NCI-H345 (cell line): ENCODE measurements at places on chromosomes 16 and 17.

GRCh38 chr17:29734640-29735039, 111.9 kb upstream of the CORO6 start:
- no peak for DNase-seq

- peak; percentile 29 for DNase-seq
Observed at GRCh38 chr17:1275962-1276736, 3.3 kb upstream of the TRARG1 start.

- no peak for DNase-seq
Observed at GRCh38 chr16:9050102-9050830, 41.2 kb upstream of the HAPSTR1 start.

DNA sequence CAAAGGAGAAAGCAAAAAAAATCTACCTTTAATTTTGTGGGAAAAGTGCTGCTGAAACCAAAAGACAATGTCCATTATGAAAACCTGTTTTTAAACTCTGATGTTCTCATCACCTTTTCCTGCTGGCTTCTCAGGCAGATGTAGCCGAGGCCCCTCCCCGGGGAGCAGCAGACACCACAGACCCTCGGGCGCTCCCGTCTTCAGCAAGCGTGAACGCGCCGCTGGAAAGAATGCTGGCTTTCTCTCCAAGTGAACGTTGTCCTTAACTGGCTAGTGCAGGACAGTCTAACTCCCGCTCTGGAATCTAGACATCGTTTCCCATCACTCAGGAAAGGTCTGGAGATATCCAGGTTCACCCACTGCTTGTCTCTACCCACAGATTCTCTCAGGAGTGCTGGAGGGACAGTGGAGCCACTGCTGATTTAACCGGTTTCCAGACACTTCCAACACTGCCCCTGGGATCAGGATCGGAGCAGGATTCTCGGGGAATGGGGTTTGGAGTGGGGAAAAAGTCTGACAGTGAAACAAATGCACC, 211.2 kb downstream of the RBFOX3 start:
- DNase-seq: no peak

- DNase-seq: no peak
Observed at GRCh38 chr16:65062736-65063583, 58.9 kb downstream of the CDH11 start.

DNA sequence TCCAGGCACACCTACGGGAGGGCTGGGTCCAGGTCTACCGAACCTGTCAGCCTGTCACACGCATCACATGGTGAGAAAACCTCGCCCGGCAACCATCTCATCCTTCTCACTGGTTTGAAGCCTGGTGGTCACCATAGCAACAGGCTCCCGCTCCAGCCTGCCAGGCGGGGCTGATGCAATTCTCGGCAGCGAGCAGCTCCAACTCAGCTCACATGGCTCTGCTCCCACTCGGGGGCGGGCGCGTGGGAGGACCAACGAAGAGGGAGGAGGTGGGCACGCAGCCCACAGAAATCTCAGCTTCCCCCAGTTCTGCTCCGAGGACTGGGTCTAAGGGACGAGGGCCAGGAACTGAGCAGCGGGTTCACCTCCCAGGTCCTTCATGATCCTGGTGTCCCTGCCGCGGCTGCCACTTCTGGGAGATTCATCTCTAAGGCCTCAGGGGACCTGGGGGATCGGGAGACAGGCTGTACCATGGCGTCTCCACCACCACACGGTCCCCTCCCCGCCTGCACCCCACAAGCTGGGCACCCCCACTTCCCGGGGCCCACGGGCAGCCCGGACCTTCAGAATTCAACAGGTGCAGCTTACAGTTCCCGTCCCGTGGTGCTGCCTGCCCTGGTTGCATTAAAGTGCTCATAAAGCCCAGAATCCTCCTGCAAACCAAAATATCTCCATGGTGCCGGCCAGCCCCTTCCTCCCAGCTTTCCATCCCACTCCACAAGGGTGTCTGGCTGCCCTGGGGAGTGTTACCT, 25.8 kb downstream of the ABR start:
- peak; percentile 68 for DNase-seq

DNA sequence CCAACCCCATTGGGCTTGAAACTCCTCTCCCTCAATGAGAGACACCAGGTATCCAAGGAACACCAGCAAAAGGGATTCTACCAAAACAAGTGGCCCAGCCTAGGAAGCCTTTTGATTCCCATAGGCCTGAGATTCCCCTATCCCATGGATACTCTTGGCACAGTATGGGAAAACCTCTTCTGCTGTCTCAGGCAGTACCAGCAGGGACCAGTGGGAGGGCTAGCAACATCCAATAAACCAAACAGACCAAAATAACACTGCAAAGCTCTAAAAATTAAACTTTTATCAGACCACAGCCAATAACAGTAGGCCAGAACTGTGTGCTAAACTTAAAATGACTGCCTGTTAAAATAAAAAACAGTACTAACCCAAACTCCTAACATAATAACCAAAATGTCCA, 153.9 kb upstream of the CES5A start:
- DNase-seq: no peak

- DNase-seq: no peak
Observed at GRCh38 chr17:48841395-48841831, 10.6 kb downstream of the CALCOCO2 start.

- no peak for DNase-seq
Observed at GRCh38 chr17:40664582-40665333, at the start of gene KRT222. Gene KRT222, minus strand, starts transcription at chr17:40665177. Its CDS starts 78 bp downstream, at chr17:40665099.

GRCh38 chr16:68244481-68244902, 681 bp upstream of the PLA2G15 start:
- no peak for DNase-seq

- DNase-seq: no peak
Observed at GRCh38 chr16:86680162-86680561, 101.8 kb downstream of the FOXL1 start.

GRCh38 chr16:20897922-20898321, 2.2 kb downstream of the DCUN1D3 start:
- no peak for DNase-seq

DNA sequence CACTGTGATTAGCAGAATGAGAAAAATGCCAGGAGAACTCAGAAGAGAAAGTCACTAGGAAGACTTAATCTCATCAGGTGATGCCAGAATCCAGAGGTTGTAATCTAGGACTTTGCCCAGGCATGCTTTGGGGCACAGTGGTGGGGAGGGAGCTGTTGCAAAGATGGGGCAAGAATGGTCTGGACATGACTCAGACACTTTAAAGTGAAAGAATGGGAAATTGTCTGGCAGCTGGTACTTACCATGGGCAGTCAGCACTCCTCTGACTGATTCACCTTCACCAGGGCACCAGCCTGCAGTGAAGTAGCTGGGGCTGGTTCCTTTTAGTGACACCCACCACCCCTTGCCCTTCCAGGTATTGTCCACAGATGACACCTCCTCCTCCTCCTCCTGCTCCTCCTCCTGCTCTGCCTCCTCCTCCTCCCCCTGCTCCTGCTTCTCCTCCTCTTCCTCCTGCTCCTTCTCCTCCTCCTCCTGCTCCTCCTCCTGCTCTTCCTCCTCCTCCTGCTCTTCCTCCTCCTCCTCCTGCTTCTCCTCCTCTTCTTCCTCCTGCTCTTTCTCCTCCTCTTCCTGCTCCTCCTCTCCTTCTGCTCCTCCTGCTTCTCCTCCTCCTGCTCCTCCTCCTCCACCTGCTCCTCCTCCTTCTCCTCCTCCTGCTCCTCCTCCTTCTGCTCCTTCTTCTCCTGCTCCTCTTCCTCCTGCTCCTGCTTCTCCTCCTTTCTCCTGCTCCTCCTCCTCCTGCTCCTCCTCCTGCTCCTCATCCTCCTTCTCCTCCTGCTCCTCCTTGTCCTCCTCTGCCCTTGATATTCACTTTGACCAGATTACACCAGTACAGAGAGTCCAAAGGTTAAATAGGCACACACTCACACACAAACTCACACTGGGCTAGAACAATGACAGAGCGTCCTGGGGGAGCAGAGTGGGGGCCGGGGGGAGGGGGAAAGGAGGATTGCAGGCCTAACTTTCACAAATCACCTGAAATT, at the start of gene CHD9NB:
TSS of gene CHD9NB (minus strand) at position 379 of the 983 bp plus-strand sequence. CDS start 8,739 bp downstream, outside the sequence.
- DNase-seq: no peak

- DNase-seq: no peak
Observed at GRCh38 chr17:14494161-14494560, 193.3 kb downstream of the HS3ST3B1 start.

- DNase-seq: no peak
Observed at GRCh38 chr16:67245186-67245585, 2.1 kb downstream of the FHOD1 start.

- no peak for DNase-seq
Observed at GRCh38 chr17:31588034-31588433, 196.6 kb downstream of the RAB11FIP4 start.

DNA sequence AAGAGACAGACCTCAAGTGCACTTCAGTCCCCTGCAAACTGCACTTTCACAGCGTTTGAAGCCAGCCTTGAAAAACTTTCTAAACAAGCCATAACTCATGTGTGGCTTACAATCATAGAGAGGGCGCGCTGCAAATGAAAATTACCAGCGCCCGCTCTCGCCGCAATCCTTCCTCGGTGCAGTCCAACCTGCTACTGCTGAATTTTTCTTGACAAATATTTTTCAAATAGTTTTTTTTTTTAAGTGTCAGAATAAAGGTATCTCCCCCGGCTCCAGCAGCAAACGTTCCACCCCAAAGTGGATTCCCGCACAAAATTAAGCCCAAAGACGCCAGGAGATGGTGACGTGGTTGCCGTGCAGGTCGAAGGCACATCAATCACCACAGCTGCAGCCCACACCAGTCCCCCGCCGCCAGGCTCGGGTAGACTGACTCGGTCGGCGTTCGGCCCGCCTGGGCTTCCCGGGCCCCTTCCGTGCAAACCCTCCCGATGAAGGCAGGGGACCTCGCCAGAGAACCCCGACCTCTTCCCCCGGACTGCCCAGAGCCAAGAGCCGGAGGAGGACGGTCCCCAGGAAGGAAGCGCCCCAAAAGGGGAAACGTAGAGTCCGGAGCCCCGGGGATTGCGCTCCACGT, 630 bp downstream of the GRB2 start:
- peak; percentile 52 for DNase-seq

GRCh38 chr16:77748421-77749005, 26.2 kb downstream of the NUDT7 start:
- no peak for DNase-seq

GRCh38 chr16:82533189-82533588, 93.6 kb upstream of the CDH13 start:
- no peak for DNase-seq

- no peak for DNase-seq
Observed at GRCh38 chr16:54986409-54986808, 55.7 kb downstream of the IRX5 start.

- DNase-seq: no peak
Observed at GRCh38 chr17:43888548-43888947, 18.8 kb downstream of the MPP2 start.

DNA sequence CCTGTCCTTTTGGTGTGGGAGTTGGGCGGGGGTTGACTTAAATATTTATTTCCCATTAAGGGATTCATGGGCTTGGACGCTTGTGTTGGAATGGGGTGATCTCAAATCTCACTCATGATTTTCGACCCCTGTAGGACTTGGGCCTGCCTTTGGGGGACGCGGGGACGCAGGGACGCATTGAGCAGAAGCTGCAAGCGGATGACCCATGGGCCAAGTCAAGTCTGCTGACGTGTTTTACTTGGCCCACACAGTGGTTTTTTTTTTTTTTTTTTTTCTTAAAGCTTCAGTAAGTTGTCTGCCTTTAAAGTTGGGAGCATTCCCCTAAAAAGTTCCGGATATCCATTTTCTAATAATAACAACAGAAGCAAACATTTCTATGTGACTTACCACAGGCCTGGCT, 28.9 kb downstream of the CMIP start:
- no peak for DNase-seq

- DNase-seq: no peak
Observed at GRCh38 chr16:7343243-7343642, 10.6 kb downstream of the RBFOX1 start.

DNA sequence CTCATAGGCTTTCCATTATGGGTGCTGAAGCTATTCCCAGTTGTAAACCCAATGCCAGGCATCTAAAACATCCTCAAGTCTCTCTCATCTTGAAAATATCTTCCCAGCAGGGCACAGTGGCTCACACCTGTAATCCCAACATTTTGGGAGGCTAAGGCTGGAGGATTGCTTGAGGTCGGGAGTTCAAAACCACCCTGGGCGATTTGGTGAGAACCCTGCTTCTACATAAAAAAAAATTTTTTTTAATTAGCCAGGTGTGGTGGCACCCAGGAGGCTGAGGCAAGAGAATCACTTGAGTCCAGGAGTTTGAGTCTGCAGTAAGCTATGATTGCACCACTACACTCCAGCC, 13.0 kb upstream of the EEF2K start:
- DNase-seq: no peak

DNA sequence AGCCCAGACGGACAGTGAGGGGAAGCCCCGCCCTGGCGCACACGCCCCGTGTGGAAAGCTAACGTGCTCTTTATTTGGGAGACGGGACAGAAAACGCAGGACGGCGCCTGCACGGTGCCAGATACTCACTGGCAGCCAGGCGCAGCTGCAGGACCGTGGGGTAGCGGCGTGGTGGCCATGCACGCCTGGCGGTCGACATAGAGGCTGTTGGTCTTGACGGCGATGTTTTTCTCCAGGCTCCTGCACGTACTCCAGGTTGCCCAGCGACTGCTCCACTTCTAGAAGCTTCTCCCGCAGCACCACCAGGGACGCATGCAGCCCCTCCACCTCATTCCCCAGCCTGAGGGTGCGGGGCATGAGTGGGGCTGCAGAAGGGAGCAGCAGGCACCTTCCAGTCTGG, 5.1 kb upstream of the C1QTNF8 start:
- peak; percentile 22 for DNase-seq

DNA sequence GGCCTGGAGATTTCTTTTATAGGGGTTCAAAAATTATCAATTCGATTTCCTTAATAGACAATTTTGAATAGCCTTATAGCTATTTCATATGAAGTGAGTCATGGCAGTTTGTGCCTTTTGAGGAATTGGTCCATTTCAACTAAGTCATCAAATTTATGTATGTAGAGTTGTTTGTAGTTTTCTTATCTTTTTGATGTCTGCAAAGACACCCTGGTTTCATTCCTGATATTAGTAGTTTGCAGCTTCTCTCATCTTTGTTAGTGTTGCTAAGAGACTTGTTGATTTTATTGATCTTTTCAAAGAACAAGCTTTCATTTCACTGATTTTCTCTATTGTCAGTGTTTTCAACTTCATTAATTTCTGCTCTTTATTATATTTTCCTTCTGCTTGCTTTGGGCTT, 44.2 kb downstream of the N4BP1 start:
- DNase-seq: no peak

DNA sequence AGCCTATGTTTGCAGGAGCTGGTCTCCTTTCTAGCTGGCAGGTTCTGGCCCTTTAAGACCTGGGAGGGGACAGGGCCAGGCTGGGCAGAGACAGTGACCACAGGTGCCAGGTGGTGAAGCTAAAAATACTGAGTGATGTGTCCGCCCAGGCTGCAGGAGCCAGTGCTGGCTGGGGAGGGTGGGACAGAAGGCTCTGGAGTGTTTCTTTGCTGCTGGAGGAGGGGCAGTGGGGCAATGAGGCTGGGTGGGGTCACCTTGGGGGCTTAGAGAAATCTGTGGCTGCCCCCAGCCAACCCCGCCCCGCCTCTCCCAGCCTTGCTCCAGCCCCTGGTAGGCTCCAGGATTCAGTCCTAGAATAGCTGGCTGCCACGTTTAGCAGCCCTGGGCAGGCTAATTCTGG, 30.4 kb upstream of the SBK1 start:
- DNase-seq: no peak

GRCh38 chr17:39376434-39376833, 25.0 kb downstream of the FBXL20 start:
- DNase-seq: no peak
